Activated CD4-positive, alpha-beta T cell treated with anti-CD3 and anti-CD28 coated beads, Interleukin-2, Interleukin-4, amounts not matched to agents 100 ng/mL and 50 ng/mL, durations not matched to agents 16 hours and 8 hours (primary cell): ENCODE measurements at places on chromosomes 5 and 9.

- DNase-seq = peak; percentile 46
Observed at GRCh38 chr5:151598984-151599383, 7.9 kb upstream of the FAT2 start.

GRCh38 chr9:78856144-78856543, 559.2 kb downstream of the PSAT1 start:
- DNase-seq = no peak

GRCh38 chr9:385818-386398, 171.2 kb downstream of the DOCK8 start:
- peak; percentile 2 for DNase-seq

- no peak for DNase-seq
Observed at GRCh38 chr5:6461793-6462650, 13.4 kb downstream of the UBE2QL1 start.

DNA sequence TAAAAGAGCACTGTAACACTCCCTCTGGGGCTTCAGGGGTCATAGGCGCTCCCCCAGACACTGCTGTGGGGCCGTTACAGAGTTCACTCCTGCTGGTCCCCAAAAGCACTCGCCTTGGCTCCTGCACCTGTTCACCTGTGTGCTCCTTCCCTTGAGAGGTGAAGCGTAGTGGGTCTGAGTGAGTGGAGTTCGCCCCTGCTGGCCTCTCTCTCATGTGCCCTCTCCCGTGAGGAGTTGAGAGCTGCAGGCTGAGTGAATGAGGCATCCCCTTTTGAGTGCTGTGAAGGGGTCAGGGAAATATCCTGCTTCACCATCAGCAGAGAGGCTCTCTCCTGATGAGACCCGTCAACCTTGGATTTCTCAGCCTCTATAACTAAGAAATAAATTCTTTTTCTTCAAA, 134.6 kb upstream of the TUT7 start:
- no peak for DNase-seq

DNA sequence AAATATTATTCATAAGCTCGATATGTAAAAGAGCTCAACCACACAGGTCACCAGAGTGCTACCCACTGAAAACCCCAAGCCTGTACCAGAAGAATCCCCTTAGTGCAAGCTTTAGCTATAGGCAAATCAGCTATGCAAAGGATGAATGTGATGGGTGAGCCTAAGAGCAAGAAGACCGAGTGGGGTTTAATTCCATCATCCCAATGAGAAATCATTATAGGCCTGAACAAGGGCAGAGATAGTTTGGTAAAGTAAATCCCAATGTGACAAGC, 21.8 kb downstream of the ELOVL7 start:
- no peak for DNase-seq

DNA sequence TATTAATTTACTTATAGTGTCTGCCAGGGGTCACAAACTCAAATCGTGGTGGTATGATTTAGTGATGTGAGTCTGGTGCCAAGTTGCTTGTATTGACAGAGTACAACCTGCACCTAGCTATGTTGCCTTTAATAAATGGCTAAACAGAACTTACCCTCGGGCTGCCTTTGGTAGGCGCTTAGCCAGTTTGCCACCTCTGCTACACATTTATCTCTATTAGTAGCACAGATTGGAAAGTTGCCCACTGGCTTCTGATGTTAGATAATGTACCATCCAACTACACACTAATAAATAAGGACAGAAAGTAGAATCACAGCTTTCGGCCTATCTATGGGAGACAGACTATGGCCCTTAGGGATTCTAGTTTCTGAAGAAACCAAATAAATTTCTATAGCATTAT, 368.4 kb downstream of the MAN2A1 start:
- no peak for DNase-seq

- no peak for DNase-seq
Observed at GRCh38 chr5:121027636-121028035, 563.5 kb downstream of the PRR16 start.

- DNase-seq = no peak
Observed at GRCh38 chr5:112366987-112367386, 52.1 kb downstream of the EPB41L4A start.

GRCh38 chr5:6315580-6315979, 62.8 kb downstream of the MED10 start:
- no peak for DNase-seq

- no peak for DNase-seq
Observed at GRCh38 chr5:154721481-154722058, 33.6 kb upstream of the LARP1 start.

- DNase-seq = no peak
Observed at GRCh38 chr9:37639109-37639762, 11.5 kb upstream of the FRMPD1 start.

DNA sequence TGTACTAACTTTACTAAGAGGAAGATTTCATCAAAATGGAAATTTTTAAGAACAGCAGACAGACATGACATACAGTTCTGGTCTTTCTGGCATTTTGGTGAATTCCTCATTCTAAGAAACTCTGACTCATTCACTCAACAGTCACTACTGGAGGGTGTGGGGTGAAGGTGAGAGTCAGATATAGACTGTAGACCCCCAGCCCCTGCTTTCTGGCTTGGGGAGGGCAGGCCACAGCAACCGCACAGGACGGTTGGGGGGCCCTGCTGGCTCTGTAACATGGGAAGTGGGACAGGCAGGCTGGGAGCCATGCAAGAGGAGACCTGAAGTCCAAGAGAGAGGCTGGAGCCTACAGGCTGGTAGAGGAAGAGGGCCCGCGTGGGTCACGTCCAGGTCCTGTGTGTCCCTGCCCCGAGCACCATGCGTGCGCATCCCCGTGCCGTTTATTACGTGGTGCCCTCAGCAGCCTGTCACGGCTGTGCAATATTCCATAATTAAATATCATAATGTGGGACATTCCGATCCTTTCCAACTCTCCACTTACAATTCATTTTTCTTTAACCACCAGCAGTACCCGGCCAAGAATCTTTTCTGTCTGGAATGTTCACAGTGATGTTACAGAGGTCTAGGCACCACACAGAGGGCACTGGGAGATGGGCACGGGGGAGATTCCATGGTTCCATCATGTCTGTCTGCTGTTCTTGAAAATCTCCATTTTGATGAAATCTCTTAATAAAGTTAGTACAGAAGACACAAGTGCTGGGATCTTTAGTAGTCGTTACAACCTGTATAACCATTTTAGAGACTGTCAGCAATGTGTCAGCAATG, 75.5 kb downstream of the SEMA4D start:
- peak; percentile 92 for DNase-seq

GRCh38 chr5:126659805-126660482, 59.2 kb downstream of the PHAX start:
- DNase-seq = no peak

DNA sequence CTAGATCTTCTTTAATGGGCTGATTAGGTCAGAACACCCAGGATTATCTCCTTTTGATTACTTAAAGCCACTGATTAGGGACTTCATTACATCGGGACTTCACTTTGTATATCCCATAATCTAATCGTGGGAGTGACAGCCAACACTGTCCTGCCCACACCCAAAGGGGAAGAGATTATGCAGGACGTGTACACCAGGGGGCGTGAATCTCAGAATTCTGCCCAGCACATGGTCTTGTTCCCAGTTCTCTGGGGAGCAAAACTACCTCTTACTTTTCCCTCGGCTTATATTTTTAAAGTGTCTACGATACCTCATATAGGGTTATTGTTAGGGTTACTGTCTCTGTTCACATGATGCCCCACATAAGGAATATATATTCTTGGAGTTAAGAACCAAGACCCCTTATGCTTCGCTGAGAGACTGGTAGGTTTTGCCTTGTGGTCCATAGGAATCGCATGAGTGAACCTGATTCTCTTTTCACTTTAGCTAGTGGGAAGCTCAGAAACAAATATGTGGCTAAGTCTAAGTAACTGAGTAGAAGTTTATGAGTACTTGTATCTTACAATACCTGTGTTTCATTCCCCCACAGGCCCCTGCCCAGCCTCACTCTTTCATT, 192.7 kb downstream of the GNA14 start:
- peak; percentile 40 for DNase-seq

DNA sequence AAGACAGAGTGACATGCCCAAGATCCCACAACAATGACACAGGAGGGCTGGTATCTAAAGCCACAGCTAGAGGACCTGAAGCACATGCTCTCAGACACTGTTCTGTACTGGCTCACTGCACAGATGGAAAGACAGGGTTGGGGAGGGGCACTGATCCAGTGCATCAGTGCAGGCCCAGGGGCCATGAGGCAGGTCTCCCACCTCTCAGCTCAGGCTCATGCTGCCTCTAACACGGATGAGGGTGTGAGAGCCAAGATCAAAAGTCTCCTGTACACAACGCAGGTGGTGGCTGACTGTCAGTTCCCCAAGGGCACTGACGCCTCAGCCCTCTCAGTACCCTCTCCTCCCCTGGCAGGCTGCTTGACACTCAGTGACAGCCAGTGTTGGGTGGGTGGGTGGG, 10.9 kb downstream of the RAPGEF1 start:
- DNase-seq = peak; percentile 60

- DNase-seq = peak; percentile 65
Observed at GRCh38 chr5:143222287-143223231, 180.9 kb downstream of the NR3C1 start.

DNA sequence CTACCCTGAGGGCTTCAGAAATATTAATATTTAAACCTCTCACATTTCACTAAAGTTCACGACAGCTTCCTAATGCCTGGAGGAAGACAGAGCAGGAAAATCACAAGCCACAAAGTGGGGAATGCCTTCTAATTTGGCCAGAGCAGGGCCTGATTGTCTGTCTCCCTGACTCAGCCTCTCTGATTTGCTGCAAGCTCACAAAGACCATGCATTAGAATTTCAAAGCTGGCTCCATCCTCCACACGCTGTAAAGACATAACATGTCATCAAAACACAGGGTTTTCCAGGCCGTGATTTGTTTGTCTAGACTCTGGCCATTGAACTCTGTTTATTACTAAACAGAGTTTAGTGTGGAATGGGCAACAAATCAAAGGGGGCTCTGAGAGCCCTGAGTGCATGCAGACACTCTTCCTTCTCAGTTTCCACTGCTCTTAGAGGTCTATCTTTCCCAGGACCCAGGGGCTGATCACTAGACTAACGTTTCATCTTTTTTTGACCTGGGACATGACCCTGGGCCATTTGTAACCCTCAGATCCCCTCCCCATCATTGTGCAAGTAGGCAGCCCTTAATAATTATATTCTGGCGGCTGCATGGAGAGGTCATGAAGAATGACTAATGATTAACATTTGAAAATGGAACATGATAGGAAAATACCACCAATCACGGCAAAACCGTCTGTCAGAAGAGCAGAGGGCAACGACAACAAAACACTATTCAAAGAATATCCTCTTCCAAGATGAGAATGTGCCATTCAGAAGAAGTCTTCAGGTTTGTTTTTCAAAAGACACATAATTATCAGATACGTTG, 140.2 kb downstream of the ENC1 start:
- DNase-seq = no peak

DNA sequence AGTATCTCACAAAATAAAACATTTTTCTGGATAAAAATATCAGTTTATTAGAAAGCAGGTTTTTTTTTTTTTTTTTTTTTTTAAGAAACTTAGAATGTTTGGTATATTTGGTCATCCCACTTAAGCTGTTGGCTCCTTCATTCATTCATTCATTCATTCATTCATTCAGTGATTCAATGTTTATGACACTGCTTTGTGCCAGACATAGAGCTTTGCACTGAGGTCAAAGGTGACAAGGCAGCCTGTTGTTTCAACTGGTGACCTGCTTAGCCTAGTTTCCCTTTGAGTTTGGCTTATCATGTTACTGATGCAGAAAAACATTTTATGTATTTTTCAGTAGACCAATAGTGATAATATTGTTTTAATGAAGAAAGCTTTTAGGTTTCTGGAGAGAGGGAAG, 23.5 kb downstream of the CPEB4 start:
- DNase-seq = no peak

DNA sequence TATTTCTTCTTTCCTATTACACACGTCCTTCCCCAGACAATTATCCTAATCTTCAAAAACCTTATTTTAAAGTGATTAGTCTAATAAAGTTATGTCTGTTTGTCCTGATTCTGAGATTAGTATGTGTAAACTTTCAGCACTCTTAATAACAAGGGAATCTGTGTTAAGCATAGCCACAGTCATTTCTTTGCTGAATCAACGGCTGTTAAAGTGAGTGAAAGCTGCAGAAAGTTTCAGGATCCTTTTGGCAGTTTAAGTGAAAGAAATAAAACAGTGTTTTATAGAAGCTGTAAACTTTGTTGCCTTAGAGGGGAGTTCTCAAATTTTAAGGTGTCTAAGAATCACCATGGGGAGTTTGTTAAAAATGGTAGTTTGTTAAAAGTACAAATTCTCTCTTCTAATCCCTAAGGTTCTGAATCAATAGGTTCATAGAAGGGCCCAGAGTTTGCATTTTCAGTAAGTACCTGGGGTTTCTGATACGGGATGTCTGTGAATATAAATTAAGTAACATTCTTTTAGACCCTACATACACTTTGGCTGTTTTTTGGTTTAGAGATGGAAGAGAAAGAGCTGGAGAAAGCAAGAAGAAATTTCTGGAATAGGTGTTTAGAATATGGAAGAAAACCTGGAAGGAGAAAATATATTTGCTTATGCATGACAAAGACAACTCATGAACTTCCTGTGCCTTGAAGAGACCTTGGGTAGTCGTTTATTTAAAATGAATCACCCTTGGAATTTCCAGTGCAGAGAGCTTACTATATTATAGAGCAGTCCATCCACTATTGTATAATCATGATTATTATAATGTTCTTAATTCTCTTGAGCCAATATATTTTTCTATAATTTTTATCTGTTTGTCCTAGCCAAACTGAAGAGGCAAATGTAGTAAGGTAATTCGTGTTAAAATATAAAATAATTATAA, 45.7 kb downstream of the SCAMP1 start:
- peak; percentile 19 for DNase-seq

- peak; percentile 53 for DNase-seq
Observed at GRCh38 chr5:118791926-118792734, 196.2 kb downstream of the DTWD2 start.

- DNase-seq = no peak
Observed at GRCh38 chr5:96968074-96968473, 32.2 kb downstream of the LNPEP start.

DNA sequence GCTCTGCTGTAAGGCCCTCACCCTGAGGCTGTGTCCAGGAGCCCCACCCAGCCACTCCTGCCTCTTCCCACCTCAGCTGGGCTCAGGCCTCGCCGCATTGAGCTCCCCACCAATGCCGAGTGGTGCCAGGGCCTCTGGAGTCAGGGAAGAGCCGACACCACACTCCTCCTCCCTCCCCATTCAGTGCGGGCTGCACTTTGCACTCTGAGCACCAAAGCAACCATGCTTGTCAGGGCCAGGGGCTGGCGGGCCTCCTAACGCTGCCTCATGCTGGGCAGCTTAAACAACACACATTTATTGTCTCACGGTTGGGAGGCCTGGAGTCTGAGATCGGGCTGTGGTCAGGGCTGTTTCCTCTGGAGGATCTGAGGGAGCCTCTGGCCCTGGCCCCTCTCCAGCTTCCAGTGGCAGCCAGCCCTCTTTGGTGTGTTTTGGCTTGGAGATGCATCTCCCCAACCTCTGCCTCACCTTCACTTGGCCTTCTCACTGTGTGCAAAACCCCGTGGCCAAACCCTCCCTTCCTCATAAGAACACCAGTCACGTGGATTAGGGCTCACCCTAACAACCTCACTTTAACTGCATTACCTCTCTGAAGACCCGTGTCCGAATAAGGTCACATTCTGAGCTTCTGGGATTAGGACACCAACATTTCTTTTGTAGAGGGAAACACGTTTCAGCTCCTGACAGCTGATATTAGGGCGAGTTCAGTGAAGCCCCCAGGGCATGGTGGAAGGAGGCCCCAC, 157.8 kb downstream of the MED10 start:
- DNase-seq = no peak
